ENCODE measurements at places on chromosomes 1 and 21.

DNA sequence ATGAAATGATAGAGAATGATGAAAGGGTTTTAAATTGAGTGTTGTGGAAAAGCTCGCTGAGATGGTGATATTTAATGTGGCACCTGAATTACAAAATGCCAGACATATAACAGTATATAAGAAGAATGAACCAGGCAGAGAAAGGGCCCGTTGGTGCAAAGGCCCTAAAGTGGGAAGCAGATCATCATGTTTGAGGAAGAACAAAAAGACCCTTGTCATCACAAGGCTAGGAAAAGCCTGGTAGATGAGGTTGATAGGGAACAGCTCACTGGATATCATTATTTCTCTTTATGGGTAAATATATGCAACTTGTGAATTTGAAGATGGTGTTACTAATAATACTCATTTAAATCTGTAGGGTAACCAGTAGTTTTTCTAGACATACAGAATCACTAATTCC is 11.0 kb downstream of the RAP1A start:
- no peak for DNase-seq

GRCh38 chr21:32367158-32367557 is 25.7 kb downstream of the URB1 start:
- no peak for DNase-seq

- peak; percentile 75 for DNase-seq
These were observed 53.8 kb upstream of the HPDL start for GRCh38 chr1:45272913-45273371.

- DNase-seq, result no peak
These were observed 838.8 kb upstream of the ADAMTS5 start for GRCh38 chr21:27805696-27806095.

DNA sequence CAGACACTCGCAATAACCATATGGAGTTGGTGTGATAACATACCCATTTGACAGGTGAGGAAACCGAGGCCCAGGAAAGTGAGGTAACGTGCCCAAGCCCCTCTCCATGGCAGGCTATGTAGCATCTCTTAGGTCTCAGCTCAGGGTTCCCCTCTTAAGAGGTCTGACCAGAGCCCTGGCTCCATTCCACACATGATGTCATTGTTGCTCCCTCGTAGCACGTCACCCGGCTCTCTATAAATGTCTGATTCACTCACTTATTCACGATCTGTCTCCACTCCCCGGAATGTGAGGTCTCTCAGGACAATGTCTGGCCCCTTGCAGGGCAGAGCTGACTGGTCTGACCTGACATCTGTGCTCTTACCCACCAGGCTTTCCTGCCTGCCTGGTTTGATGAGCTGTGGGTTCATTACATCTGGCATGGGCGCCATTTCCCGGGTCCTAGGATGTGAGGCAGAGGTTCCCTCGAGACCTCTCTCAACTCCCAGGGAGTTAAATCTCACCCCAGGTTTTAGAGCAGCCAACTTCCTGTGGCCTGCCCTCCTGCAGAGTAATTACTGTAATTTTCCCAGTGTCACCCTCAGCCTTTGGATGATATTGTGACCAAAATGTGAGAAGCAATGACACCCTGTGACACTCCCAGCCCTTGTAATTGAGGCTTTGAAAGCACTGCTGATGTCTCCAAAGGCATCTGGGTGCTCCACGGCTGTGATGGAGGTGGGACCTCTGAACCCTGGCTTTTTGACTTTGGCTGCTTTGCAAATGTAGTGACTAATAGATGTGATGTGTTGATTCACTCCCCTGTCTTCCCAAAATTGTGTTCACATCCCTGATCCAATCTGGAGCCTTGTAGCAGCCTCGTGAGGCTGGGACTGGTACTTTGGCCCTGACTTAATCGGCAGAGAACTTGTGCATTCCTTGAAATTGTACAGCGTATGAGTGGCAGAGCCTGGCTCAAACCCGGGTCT is 10.6 kb downstream of the ACTL8 start:
- DNase-seq, result peak; percentile 59

DNA sequence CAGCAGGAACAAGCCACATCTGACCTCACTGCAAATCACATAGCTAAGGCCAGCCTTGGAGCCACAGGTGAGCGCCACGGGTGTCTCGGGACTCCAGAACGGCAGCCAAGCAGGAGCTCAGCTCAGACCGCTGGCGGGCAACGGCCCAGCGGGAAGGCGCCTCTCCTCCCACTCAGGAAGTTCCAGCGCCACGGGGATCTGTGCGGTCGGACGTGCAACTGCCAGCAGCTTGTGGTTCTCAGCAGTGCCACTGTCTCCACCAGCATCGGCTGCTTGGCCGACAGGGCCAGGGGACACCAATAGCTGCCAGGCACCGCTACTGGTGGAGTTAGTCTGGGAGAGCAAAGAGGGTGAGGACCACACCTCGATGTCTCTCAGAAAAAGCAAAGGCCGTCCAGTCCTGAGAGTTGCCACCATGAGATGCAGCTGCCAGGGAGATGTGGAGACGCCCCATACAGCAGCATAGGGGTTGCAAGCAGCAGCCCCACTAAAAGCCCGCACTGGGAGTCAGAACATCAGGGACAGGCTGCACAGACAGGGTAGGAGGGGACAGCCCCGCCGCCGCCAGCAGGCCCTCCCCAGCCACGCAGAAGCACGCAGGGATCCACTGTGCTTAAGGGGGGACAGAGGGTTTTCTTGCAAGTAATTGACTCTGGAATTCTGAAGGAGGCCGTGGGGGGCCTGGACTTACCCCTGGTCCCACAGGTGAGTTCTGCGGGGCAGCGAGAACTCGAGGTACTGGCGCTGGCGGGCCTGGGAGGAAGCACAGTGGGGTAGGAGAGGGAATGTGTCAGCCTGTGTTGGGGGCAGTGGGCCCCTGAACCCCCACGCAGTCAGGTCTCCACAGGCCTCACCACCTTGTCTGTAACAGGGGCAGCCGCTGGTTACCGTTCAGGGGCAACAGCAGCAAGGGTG is 83.5 kb downstream of the NPHP4 start:
- no peak for DNase-seq
